ENCODE measurements at places on chromosomes 3 and 15.

DNA sequence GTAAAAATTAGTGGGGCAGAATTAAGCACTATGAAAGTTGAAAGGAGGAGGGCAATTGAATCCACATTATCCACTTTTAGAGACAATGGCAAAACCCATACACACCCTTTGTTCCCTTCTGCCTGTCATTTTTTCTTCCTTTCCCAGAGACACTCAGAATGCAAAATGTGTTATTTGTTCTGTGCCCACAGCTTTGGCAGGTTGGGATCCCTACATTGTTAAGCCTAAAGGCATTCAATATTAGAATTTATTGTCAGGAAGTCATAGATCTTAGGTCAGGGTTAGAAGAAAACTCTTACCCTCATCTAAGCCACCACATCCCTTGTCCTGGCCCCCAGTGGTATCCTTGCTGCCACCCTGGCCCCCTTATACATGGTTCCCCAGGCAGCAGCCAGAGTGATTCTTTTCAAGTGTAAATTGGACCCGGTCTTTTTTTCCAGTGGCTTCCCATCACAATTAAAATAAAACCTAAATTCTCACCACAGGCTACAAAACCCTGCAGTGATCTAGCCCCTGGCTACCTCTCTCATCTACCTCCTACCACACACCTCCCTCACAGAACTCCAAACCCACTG, 470.1 kb upstream of the ATP11B start:
- DNase-seq = no peak

- DNase-seq = no peak
Observed at GRCh38 chr3:124676236-124676635, 54.0 kb upstream of the UMPS start.

- no peak for DNase-seq
Observed at GRCh38 chr3:178359728-178360127, 176.5 kb upstream of the KCNMB2 start.

- DNase-seq = no peak
Observed at GRCh38 chr3:3260870-3261269, 81.4 kb upstream of the CRBN start.

- peak; percentile 25 for DNase-seq
Observed at GRCh38 chr15:86231864-86232721, 152.4 kb downstream of the AGBL1 start.

- no peak for DNase-seq
Observed at GRCh38 chr3:175743733-175744400, 884.7 kb downstream of the NAALADL2 start.

GRCh38 chr3:168984872-168985271, 678.6 kb downstream of the MECOM start:
- no peak for DNase-seq

DNA sequence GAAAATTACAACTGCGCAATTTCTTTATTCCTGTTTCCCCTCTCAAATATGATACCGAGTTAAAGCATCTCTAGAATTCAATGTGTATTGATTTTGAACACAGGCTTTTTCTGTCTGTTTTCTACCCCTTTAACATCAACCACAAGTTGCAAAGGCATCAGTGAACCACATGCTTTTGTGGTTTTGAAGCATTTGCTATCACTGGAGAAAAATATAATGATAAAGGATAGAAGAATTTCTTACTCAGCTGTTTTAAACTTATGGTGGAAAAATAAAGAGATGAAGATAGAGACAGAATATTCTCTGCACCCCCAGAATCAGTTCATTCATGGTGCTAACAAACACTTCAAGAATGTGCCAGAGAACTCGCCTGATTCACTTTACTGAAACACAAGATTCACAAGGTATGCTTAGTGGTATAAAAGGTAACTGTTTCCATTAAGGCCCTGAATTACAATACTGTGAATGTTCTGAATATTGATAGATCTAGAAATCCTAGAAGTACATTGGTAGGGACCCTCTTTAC, 9.5 kb upstream of the DPPA4 start:
- no peak for DNase-seq

DNA sequence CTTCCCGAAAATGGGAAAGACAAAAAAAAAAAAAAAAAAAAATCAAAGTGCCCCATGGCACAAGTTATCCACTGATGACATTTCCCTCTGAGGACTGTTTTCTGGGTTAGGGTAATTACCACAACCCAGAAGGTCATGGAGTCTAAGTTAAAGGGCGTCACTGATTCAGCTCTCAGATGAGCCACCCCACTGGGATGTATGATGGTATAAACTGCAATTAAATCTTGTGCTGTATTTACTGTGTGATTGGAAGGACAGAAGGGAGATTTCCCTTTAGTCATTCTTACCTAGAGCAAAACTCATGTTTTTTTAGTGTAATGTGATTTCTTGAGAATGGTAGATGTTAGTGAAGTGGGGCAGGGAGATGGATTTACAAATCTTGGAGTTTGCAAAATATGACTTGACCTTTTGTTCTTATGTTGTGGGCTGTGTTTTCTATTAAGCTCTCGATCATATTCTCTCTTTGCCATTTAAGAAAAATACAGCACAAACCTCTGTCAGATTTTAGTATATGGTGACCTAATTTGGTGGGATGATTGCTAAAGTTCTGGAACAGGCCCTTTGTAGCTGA, 244.2 kb downstream of the PTPRG start:
- no peak for DNase-seq

DNA sequence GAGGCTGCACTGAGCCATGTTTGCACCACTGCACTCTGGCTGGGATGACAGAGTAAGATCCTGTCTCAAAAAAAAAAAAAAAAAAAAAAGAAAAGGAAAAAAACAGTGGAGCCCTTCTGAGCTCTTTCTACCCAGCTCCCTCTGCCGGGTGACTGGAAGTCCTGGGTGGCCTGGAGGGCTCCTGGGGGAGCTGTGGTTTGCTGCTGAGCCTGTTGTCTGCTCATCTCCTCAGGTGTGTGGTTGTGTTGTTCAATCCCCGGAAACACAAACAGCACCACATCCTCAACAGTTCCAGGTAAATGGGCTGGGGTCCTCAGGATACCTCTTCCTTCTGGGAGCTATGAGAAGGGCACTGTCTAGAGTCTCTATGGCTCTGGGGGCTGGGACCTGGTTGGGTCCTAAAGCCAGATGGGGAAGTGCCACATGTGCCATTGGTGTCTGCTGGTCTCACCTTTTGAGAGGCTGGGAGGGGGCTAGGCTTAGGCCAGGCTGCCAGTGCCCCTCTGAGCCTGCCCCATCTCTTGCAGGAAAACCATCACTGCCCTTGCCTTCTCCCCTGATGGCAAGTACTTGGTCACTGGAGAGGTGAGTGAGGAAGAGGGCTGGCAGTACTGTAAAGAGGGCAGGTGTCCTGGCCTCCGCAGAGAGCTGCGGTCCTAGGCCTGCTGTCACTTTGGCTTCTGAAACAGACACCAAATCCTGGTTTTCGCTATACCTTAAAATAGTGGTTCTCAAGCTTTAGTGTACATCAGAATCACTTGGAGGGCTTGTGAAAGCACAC, 17.1 kb upstream of the JMJD7 start:
- DNase-seq = no peak

GRCh38 chr3:126893651-126894050, 89.3 kb upstream of the PLXNA1 start:
- DNase-seq = no peak

Measured in dorsolateral prefrontal cortex (tissue), 122 donors.